ENCODE measurements at places on chromosomes 1 and 21.

GRCh38 chr1:36151845-36152203, 2.5 kb upstream of the TRAPPC3 start:
- no peak for DNase-seq

- DNase-seq, result no peak
These were observed 37.8 kb upstream of the THEM4 start for GRCh38 chr1:151947140-151947539.

- DNase-seq, result no peak
These were observed 18.5 kb downstream of the RNASEL start for GRCh38 chr1:182570611-182570970.

DNA sequence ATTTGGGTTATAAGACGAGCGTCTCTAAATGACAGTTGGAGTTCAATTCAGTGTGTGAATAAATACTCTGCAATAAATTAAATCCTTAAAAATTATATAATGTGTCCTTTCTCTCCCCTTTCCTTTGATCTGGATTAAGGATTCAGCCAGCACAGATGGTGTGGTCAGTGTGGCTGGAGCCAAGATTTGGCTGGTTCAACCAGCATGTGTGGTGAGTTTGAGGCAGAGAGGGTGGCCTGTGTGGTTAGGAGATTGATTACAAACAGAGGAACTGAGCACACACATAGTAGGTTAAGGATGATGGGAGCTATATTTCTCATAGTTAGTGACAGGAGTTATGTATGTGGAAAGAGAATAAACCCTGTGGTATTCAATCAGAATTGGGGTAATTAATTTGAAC, 14.2 kb upstream of the AMIGO1 start:
- peak; percentile 85 for DNase-seq

GRCh38 chr1:115592264-115592663, 49.5 kb upstream of the VANGL1 start:
- DNase-seq, result no peak

DNA sequence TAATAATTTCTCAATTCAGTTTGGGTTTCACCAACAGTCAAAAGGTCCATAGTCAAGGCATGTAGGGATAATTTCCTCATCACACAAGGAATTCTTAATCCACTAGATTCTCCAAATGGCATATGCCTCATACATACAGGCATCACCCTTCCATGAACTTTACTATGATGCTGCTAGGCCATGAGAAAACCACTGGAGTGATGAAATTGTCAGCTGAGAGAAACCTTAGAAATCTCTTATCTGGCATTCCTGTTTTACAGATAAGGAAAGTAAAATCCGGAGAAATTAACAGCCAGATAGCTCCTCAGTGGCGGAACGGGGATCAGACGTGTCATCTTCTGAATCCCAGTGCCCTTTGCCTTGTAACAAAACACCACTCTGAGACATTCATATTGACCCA, 274.4 kb downstream of the NTNG1 start:
- no peak for DNase-seq

- peak; percentile 10 for DNase-seq
These were observed 514 bp downstream of the S1PR1 start for GRCh38 chr1:101237229-101237837.

Data from cerebellar cortex (tissue), 1 donor.